ENCODE measurements at places on chromosomes 6 and 20. TPM values are rescaled to one million over a fixed set of nuclear protein-coding genes. Genes with fewer than 3 reads are reported as not detected.

DNA sequence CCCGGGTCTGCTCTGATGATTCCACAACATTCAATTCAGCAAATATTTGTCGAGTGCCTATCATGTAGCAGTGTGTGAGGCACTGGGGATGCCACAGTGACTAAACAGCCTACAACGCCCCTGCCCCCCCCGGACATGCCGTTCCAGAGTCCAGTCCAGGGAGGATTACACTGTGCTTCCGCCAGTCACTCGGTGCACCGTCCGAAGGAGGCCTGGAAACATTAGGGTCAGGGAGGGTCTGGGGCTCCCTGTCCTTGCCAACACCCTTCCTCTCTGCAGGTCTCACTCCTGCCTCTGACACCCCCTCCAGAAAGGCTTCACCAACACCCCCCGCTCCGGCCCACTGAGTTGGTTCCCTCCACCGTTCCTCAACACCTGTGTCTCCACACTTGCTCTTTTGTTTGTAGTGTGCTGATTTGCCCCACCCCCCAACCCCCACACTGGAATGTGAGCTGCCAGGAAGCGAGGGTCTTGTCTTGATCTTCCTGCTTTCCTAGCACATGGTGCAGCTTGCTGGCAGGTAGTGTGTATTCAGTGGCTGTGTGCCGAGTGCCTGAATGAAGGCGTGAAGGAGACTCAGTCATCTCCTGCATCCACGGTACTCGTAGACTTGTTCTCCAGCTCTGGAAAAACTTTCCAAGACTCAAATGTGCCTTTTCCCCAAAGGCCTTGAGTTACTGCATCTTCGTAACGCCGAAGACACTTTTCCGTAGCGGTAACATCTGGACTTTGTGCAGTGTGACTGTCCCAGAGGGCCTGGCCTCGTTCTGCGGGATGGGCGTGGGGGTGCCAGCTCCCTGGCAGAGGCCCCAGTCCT, 150.4 kb downstream of the ZDHHC14 start:
- no peak for DNase-seq

DNA sequence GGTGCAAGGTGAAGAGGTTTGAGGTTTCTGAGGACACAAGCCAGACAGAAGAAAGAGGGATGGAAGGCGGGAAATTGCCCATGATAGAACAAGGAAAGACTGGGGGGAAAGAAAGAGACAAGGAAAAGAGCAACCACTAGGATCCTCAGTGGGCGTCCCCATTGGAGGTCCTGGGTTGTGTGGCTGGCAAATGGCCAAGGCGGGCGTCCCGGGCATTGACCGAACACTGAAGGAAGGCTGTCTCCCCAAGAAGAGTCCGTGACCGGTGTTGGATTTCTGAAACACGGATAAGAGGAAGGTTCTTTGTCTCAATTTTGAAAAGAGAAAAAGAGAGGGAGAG, 746.6 kb upstream of the ADGRB3 start:
- DNase-seq: no peak

- DNase-seq: no peak
These were observed 84.1 kb upstream of the TSHZ2 start for GRCh38 chr20:52888096-52888495.

DNA sequence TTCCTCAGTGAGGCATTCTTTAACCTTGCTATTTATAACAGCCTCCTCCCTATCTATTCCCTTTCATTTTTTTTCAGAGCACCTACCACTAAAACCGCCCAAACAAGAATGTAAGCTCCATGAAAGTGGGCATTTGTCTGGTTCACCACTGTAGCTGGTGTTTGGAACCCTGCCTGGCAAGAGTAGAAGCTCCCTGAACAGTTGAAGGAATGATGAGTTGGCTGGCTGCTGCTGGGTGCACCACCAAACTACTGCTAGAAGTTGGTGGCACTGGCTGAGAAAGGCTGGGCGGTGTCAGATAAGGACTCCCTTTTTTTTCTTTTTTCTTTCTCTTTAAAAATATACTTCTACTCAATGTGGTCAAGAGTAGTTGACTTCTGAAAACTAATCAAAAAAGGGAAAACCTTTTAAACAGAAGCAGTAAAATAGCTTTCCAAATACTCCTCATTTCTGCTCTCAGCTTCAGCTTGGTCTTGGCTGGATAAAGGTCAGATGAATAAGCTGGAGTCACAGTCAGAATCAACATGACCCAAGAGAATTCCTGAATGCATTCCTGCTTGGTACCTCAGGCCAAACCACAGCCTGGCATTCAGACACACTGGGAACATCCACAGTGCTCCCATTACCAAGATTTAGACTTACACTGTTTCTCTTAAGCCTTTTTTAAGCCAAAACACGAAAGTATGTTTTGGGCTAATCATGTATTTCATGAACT, 38.0 kb downstream of the RTN4IP1 start:
- no peak for DNase-seq

MAD2L1BP gene
- 21.4 TPM for total RNA-seq

CNPY3 gene
- 19.1 TPM for total RNA-seq

MAN1A1 gene
- total RNA-seq: 30.3 TPM

Data from left cardiac atrium (tissue), 4 donors.